ENCODE measurements at places on chromosomes 1 and 21.
A peak's percentile ranks its signal among the peaks of the same experiment; 100 is the strongest.

GRCh38 chr1:110048923-110049601, 14.6 kb downstream of the STRIP1 start:
- no peak for DNase-seq

GRCh38 chr1:100869996-100870395, 24.6 kb downstream of the EXTL2 start:
- no peak for DNase-seq

DNA sequence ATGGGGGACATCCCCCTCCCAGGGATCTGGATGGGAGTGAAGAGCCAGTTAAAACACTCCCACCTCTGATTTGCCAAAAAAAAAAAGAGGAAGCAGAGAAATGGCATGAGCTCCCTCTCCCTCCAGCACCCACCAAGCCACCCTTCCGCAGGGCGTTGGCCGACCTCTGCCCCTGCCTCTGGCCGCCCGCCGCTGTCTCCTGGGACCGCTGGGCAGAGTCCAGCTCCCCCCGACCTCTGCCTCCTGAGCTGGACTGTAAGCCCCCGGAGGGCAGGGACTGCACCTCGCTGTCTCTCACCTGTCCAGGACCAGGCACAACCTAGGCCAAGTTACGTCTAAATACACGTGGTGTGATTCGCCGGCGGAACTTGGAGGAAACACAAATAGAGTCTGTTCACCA, 174.3 kb downstream of the PRDM16 start:
- no peak for DNase-seq

DNA sequence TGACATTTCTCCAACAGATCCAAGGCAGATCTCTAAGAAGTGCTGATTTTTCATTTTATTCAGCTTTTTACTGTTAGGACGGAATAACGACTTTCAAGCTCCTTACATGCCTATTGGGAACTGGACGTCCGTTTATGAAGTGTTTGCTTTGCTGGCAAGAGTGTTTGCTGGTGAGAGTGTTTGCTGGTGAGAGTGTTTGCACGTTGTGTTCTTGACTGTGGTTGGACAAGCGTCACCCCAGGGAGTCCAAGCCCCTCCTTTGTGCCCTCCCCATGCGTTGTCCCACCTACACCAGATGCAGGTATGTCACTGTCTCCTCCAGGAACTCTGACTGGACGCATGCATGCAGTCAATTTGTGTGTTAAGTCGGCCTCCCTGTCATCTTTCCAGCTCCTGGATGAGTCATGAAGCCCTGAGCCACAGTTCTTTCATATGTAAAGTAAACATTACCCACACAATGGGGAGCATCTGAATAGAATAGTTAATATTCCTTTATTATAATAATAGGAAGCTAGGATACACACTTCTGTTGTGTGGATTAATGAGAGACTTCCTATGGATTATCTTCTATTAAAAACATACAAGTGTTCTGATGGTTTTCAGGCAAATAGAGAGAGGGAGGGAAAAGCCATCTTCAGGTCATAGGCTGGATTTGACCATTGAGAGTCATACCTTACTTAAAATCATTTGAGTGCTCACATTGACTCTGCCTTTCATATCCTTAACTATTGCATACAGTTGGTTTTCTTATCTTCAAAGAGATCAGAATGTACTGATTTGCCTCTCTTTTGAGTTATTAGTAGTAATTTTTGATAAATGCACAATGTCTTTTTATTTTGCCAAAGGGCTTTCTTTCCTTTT, 119.2 kb downstream of the GALNT2 start:
- peak; percentile 39 for DNase-seq

DNA sequence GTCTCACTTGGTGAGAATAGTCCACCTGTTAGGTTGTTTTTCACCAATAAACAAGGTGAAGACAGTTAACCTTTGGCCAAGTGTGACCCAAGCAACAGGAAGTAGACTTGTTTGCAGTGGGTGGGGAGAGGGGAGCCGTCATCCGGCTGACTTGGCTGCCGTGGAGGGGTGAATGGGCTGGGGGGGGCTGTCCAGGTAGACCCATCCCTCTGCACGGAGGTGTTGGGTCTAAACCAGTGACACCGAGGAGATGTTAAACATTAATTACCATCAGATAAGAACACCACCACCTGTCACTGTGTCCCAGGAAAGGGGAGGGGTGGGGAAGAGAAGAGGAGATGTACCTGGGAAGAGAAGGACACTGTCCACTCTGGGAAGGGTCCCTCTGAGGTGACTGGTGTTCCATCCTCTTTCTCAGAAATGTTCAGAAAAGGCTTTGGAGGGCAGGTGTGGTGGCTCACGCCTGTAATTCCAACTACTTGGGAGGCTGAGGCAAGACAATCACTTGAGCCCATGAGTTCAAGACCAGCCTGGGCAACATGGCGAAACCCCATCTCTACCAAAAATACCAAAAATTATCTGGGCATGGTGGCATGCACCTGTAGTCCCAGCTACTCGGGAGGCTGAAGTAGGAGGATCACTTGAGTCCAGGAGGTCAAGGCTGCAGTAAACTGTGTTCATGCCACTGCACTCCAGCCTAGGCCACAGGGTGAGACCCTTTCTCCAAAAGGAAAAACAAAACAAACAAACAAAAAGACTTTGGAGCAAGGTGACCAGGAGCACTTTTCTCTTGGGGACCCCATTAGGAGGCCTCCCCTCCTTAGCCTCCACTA, 6.7 kb upstream of the MYOM3 start:
- no peak for DNase-seq

GRCh38 chr1:20259646-20260045, 31.0 kb upstream of the VWA5B1 start:
- DNase-seq: no peak

DNA sequence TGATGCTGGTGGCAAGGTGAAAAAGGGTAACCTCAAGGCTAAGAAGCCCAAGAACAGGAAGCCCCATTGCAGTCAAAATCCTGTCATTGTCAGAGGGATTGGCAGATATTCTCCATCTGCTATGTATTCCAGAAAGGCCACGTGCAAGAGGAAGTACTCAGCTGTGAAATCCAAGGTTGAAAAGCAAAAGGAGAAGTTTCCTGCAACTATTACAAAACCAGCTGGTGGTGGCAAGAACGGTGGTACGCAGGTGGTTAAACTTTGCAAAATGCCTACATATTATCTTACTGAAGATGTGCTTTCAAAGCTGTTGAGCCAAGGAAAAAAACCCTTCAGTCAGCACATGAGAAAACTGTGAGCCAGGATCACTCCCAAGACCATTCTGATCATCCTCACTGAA, 13.7 kb upstream of the VPS45 start:
- no peak for DNase-seq

DNA sequence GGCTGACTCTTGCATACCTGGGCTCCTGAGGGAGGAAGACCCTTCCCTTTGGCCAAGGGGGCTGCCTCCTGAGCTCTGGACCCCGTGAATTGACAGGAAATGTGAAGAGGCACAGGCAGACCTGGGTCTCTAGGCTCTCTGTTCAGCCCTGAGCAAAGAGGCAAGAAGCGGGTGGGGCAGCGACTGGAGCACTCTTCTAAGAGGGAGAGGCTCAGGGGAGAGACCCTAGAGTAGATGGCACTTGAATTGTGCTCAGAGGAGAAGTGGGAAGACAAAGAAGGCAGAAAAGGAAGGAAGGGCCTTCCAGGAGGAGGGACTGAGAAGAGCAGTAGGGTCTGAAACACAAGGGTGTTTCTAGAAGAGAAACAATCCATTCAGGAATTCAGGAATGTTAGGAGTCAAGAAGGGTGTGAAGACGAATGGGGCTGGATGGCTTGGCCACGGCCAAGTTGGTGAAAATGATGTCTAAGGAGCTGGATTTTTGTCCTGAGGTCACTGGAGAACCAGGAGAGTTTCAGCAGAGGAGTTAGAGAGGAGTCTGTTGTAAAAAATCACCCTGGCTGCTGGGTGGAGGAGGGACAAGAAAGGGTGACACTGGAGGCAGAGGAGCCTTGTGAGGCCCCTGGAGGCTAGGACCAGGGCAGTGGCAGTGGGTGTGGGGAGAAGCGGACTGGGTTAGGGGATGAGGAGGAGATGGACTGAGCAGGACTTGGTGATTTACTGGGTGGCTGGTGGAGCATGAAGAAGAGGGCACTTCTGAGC, 5.3 kb downstream of the TIE1 start:
- DNase-seq: no peak

DNA sequence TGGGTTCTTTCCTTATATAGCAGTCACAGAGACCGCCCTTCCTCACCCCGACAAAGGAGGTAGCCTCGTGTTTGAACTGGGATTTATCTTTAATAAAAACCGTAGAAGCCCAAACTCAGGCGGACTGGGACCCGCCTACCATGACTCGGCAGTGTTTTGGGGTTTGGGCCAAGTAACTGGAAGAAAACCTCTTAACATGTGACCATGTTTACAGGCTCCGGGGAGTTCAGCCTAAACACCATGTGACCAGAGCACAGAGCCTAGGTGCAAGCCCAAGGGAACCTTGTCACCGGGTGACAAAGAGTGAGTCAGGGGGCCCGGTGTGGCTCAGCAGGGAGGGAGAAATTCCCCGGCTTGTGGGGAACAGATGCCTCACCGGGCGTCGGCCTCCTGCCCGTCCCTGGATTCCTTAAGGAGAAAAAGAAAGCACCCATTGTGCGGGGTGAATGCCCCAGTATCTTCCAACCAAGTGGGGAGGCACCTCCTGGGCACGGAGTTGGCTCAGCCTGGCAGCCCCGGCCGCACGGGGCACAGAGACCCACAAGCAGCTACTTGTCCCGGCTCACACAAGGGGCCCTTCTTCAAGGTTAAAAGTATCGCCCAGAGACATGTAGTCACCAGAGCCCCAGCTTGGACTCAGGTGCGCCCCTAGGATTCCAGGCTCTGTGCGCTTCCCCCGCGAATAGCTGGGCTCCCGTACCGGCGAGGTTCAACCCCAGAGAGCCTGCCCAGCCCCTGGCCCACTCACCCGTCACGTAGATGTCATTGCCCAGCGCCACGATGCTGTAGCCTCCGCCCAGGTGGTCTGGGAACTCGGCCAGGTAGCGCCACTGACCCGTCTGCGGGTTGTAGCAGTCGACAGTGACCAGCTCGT, 1.4 kb downstream of the KLHL21 start:
- DNase-seq: peak; percentile 87

- no peak for DNase-seq
These were observed 136.7 kb upstream of the C1orf105 start for GRCh38 chr1:172283766-172284165.

GRCh38 chr21:34827445-34828235, 158.8 kb downstream of the CLIC6 start:
- no peak for DNase-seq

DNA sequence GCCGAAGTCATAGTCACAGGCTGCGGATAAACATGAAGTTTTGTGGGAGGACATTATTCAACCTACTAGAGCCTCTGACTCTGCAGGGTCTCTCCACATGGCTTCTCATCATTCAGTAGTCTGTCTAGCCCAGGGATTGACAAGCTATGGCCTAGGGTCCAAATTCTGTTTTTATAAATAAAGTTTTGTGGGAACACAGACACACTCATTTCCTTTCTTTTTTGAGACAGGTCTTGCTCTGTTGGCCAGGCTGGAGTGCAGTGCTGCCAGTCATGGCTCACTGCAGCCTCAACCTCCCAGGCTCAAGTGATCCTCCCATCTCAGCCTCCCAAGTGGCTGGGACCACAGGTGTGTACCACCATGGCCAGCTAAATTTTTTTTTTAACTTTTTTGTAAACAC, 8.1 kb upstream of the ENO1 start:
- no peak for DNase-seq

DNA sequence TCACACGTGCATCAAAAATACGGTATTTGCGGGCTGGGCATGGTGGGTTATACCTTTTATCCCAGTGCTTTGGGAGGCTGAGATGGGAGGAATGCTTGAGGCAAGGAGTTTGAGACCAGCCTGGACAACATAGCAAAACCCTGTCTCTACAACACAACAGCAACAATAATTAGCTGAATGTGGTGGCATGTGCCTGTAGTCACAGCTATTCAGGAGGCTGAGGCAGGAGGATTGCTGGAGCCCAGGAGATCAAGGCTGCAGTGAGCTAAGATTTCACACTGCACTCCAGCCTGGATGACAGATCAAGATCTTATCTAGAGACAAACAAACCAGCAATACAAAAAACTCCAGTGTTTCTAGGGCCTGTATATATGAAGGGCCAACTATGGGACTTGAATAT, 30.6 kb downstream of the PTPRU start:
- no peak for DNase-seq

- DNase-seq: no peak
These were observed 125.4 kb upstream of the USP25 start for GRCh38 chr21:15604413-15604812.

DNA sequence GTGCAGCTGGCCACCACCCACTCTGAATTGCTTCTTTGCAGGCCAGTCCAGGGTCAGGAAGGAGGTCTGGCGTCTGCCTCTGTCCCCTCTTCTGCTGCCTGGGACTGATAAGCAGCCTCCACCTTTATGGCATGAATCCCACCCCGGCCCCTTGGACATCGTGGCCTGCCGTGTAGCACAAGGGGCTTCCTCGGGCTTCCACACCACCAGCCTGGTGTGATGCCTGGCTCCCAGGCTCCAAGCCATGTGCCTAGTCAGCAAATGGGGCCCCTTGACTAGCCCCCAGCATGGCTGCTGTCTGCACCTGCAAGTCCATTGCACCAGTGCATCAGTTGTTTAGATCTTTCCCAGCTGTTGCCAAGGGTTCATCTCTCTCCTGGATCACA, 9.9 kb upstream of the ARF1 start:
- DNase-seq: no peak

GRCh38 chr1:226512076-226512728, 36.4 kb upstream of the STUM start:
- no peak for DNase-seq

- DNase-seq: peak; percentile 68
These were observed 5.6 kb downstream of the SH3BGRL3 start for GRCh38 chr1:26285366-26286063.

DNA sequence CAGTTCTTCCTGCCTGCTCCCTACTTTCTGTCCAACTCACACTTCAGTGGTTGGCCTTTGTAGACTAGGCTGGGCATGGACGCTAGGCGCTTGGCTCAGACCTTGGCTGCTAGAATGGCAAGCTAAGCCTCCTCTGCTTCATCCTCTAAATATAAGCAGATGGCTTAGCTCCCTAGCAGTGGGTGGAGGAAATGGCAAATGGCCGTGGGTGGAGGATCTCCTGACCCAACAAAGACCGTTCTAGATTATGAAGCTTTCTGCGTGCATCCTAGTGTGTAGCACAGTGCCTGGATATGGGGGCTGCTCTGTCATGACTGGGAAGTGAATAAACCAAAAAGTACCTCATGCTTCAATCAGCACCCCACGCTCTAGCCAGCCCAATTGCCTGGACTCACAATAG, 10.4 kb upstream of the ETV3L start:
- DNase-seq: no peak

All from activated CD4-positive, alpha-beta T cell treated with anti-CD3 and anti-CD28 coated beads, Interleukin-2, amount 50 U/mL, for 16 hours (primary cell).